Thymus (tissue), 14 donors: ENCODE measurements at places on chromosomes 5 and 9. TPM values are rescaled to one million over a fixed set of nuclear protein-coding genes. Genes with fewer than 3 reads are reported as not detected.

FGFR4 gene
- 0.28 TPM for total RNA-seq

- DNase-seq: no peak
These were observed 305.9 kb upstream of the PRR16 start for GRCh38 chr5:120158211-120158610.

DNA sequence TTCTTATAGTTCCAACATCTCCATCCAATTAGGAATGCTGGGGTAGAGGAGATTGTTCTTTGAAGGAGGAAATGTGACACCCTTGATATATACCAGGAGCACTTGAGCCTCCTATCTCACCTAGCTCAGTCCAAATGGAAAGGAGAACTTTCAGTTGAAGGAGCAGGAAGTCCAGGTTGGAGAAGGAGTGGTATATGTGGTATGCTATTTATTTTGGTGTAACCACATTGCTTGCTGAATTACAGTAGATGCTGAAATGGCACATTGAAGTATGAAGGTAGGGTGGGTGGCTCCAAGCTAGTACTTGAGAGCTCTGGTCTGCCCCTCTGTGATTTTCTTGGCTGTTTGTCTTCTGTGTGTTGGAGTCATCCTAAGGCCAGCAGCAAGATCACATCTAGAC, 6.1 kb downstream of the CSNK1G3 start:
- DNase-seq: no peak

GRCh38 chr5:161085056-161085455, 233.0 kb upstream of the ATP10B start:
- no peak for DNase-seq

LCN9 gene
- not detected for total RNA-seq

- no peak for DNase-seq
These were observed 74.7 kb upstream of the SPTLC1 start for GRCh38 chr9:92189782-92190535.

- no peak for DNase-seq
These were observed 4.0 kb downstream of the TSLP start for GRCh38 chr5:111075520-111075919.

ZBTB6 gene
- 10.2 TPM for total RNA-seq

ZNF883 gene
- total RNA-seq: 2.0 TPM

GRCh38 chr5:175501759-175502158, 23.4 kb downstream of the SFXN1 start:
- no peak for DNase-seq

DNA sequence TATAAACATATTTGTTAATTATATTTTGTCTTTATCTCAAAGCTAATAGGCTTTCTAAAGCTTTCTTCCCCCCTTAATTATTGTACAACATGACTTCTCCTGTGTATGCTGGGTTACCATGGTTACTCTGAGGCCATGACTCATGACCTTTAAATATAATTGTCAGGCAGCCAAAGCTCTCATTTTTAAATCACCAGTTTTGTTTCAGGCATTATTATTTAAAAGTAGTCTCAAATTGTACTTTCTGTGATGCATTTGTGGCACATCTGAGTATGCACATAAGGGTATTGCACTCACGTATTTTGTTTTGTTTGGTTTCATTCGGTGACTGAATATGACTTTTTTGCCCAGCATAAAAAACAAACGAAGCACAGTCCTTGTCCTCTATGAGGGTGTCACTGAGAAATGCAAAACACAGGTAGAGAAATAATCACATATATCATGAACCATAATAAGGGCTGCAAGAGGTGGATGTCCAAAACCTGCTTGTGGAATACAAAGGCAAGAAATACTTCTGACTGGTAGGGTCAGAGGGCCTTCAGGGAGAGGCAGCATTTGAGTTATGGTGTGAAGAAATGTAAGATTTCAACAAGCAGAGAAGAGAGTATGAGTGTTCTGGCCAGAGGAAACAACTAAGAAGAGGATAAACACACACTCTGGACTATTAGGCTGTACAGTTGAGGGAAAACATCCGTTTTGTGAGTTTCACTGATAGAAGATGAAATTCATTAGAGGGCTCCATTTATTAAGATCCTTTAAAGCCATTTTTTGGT, 2.1 kb downstream of the CCDC192 start:
- no peak for DNase-seq

DNA sequence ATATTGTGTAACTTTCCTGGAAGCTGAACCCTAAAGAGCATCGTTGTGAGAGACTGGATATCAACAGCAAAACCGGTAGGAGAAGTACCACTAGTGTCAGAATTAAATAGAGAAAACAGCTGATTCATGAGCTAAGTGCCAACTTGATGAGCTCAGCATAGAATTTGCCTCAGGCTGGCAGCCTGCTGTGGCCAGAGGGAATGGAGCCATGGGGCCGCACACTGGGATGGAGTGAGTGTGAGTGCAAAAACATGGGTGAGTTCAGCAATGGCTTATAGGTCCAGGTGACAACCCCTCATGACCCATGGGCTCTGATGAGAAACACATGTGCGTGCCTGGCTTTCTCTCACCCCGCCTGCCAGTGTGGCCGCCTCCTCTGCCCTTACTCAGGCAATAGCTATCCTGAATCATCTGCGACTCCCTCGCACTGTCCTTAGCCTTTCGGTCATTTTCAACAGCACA, 25.4 kb downstream of the ADAMTS16 start:
- DNase-seq: no peak

GRCh38 chr9:6383551-6384225, 29.3 kb upstream of the UHRF2 start:
- DNase-seq: no peak

DNA sequence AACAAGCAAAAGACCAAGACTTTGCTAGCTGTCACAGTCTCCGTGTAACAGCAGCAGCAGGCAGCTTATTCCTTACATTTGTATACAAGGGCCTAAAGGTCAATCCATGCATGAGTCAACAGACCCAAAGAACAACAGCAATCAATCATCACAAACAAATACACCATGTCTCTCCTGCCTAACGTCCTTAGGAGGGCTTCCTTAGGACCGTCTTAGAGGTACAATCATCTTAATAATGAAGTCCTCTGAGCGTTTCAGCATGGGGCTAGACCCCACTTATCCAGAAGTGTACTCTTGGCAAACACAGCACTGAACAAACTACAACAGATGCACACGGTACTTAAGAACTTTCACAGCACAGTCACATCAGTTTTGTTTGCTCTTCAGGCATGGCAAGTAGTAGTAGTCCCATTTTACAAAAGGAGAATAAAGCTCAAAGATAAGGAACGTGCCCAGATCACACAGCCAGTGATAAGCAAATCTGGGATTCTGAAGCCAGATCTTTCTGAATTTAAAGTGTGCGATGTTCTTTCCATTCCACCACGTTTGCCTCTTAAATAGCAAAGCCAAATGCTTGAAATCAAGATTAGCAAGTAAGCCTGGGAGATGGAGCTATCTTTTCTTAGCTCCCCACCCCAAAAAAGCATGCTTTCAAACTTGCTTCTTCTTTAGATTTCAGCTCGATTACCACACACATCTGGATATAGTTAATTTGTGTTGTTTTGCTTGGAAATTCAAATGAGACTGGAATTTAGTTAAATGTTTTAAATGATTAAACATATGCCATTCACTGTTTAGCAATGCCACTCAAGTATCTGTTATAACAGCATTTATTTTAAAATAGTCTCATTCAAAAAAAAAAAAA, 24.2 kb downstream of the PSMB7 start:
- DNase-seq: no peak

- DNase-seq: no peak
These were observed 44.4 kb downstream of the TNFAIP8 start for GRCh38 chr5:119400245-119400644.

NXNL2 gene
- 0.05 TPM for total RNA-seq

DNA sequence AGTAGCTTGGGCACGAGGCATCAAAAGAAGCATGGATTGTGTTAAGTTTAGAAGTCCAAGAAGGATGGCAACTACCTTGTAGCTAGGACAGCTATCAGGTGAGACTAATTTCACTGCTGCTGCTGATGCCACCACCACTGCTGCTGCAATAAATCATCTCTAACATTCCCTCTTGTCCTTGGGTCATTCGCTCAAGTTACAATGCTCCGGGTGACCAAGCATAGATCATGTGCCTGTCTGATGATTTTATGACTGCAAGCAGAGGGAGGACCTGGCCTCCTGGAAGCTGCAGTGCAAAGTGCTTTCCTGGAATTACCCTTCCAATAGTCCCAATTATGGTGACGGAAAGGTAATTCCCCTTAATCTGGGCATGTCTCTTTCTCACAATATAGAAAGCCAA, 334.4 kb downstream of the PRELID2 start:
- no peak for DNase-seq

DNA sequence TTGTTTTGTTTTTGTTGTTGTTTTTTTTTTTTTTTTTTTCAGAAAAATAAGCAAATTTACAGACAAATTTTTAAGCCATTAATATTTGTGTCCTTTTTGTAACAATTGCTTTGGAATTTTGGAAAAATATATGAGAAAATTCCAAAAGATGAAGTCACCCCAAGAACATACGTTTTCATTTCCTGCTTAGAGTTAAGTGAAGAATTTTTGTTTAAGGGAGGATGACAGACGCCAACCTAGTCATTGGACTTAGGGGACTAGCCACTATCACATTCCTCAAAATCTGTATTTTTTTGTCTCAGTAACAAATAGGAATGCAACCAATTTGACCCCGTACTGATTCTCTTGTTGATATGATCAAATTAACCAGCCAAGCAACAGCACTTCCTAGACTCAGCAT, 433.9 kb upstream of the SLC30A5 start:
- DNase-seq: no peak

IL5 gene
- total RNA-seq: not detected

- no peak for DNase-seq
These were observed 1.1 kb upstream of the ORM1 start for GRCh38 chr9:114321759-114322158.

TESK1 gene
- total RNA-seq: 9.3 TPM

DNA sequence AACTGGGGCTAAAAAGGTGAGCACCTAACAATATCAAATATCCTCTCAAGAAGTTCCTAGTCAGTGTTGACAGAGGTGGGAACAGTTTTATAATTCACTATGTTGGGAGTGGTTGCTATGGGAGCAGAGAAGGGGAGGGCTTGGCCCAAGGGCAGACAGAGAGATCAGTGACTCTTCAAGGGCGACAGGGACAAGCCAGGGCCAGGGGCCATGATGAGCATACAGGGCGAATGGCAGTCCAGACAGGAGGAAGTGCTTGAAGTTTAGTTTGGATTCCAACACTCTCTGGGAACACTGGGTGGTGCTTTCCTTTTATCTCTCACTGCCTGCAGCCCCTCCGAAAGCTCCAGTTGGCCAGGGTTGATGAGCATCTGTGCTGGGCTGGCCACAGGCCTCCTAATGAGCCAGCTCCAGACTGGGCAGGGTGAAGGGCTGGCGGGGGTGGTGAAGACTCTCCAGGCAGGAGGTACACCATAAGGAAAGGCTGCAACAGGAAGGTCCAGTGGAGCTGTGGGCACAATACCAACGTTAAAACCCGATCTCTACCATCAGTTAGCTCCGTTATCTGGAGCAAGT, 111.3 kb downstream of the TMEM174 start:
- no peak for DNase-seq

EGFLAM gene
- total RNA-seq: 24.0 TPM

FCN2 gene
- total RNA-seq: 0.52 TPM

- no peak for DNase-seq
These were observed 33.8 kb downstream of the SLC46A2 start for GRCh38 chr9:112856843-112857242.

FBP2 gene
- 0.38 TPM for total RNA-seq

OCLN gene
- total RNA-seq: 3.4 TPM

GRCh38 chr9:116027511-116027910, 126.1 kb upstream of the PAPPA start:
- no peak for DNase-seq

ACSL6 gene
- total RNA-seq: 1.7 TPM

DNA sequence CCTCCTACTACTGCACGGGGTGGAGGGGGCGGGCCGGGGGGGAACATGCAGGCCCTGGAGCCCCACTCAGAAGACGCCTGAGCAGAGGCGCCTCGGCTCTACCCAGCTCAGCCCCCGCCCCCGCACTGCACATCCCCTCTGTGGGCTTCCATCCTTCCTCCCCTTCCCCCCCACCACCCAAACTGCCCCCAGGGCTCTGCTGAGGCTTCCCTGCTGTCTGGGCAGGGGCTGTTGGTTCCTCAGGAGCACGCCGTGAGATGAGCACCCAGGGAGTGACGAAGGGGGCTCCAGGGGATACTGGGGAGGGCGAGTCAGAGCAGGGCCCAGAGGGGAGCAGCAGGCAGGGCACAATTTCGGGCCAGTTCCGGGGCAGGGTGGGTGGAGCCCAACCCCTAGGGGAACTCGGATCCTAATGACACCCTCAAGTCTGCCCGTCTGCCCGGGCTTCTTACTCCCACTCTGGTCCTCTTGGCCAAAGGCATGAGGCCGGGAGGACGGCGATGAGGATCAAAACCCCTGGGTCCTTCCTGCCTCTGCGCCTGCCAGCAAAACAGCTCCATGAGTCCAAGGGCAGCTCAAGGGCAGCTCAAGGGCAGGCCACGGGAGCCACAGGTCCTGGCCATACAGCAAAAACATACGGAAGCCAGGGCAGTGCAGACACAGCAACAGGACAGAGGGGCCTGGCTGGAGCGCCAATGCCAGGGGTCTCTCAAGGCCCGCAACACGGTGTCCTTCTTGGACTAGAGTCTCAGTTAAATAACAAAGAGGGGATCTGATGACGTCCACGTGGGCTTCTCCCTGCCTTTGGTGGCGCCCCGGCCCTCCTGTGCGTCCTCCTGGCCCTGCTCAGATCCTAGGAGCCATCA, 200.9 kb downstream of the AUH start:
- DNase-seq: no peak

GRCh38 chr5:172766287-172767108, 4.5 kb downstream of the DUSP1 start:
- DNase-seq: peak; percentile 16

GABBR2 gene
- 0.14 TPM for total RNA-seq

- DNase-seq: no peak
These were observed 156.4 kb upstream of the ELL2 start for GRCh38 chr5:96117771-96118651.

PCDHB5 gene
- 0.38 TPM for total RNA-seq

RNF208 gene
- total RNA-seq: 0.09 TPM

DNA sequence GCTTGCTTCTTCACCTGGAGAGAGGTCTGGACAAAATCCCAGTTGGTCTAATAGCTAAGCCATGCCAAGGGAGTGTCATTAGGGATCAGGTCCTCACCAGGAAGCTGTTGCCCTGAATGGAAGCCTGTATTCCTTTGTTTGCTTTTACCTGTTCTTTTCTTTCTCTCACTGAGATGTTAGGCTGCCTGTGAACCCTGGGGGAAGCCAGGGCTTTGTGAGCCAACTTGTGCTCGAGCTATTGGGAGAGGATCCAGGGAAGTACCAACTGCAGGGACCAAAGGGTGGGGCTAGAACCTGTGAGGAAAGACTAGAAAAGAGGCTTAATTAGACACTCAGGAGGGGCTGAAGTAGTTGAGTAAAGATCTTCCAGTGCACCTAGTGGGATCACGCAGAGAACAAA, 451.2 kb upstream of the TLE4 start:
- no peak for DNase-seq

SAXO1 gene
- total RNA-seq: 0.09 TPM

DNA sequence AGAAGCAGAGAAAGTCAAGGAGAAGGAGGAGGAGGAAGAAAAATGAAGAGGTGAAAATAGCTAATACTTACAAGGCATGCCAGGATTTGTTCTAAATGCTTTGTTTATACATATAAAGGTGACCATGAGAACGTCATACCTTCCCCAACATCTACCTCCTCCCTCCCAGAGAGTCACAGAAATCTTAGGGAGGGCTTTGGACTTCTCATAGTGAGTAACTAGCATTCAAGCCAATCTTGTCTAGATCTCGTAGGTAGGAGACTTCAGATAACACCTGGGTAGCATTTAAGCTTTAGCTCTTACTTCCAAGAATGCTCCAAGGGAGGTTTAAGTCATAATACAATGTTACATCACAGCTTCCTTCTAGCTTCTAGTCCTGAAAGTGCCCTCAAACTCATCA, 36.5 kb upstream of the GPBP1 start:
- no peak for DNase-seq

SGCD gene
- 1.6 TPM for total RNA-seq

AK1 gene
- total RNA-seq: 6.6 TPM
